ENCODE measurements at places on chromosomes 12 and 14.

- no peak for DNase-seq
These were observed 9.1 kb upstream of the PCED1B start for GRCh38 chr12:47070310-47070709.

GRCh38 chr14:61503167-61503801, 181.9 kb downstream of the PRKCH start:
- DNase-seq, result no peak

- DNase-seq, result peak; percentile 38
These were observed 112.1 kb downstream of the DPF3 start for GRCh38 chr14:72781561-72782508.

GRCh38 chr12:6605421-6606330, 1.5 kb downstream of the CHD4 start:
- no peak for DNase-seq

GRCh38 chr12:46831335-46832129, 5.7 kb upstream of the SLC38A4 start:
- DNase-seq, result no peak

DNA sequence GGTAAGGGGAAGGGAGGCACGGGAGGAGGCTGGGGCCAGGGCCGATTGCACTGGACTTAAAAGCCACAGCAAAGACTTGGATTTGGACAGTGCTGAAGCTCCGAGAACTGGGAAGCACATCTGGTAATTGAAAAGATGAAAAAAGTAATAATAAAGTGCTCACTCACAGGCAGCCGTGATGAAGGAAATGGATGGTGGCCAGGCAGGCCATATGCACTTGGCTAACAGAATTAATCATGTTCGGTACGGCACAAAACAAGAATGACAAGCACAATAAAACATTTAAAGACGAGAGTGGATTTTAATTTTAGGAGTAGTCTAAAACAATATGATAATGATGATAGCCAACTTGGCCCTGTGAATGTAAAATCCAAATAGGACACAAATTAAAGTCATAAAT, 154.3 kb downstream of the VRK1 start:
- DNase-seq, result no peak

DNA sequence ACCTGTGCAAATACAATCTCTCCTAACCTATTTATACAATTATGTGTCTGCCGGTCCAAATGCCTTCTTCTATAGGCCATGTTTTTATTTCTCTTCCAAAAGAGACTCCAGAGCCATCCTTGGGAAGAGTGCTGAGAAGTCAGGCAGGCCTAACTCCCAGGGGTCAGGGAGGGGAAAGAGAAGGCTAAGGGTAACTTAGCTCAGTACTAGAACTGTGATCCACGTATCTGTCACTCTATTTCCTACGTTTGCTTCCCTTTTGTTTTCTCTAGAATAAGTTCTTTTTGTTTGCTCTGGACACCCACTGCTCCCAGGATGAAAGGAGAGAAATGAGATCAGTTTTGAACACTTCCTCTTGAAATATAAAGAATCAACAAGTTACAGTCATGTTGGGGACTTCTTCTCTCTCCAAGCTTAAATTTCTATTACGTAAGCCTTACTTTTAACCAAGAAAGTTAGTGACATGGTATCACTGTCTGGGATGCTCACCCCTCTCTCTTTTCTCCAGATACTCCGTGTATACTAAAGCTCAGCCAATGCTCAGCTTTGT, 79.2 kb downstream of the DAD1 start:
- DNase-seq, result no peak

GRCh38 chr12:53465679-53466078, 13.8 kb downstream of the PCBP2 start:
- DNase-seq, result no peak

GRCh38 chr12:47268501-47269454, 189.0 kb upstream of the AMIGO2 start:
- no peak for DNase-seq

DNA sequence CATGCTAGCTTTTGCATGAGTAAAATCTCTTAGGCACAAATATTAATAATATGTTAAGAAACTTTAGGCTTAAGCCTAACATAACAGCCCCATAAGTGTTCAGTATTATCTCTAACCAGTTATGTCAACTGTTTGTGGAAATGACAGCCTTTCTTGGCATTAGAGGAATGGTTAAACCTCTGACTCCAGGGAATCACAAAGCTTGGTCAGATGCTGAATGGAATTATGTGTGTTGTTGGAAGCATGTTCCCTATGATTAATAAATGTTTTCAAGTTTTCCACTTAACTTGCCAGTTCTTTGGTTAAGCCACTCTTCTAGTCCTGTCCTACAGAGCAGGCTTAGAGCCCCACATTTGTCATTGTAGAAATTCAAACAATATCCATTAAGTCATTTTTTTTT, 17.0 kb downstream of the PSEN1 start:
- peak; percentile 42 for DNase-seq

DNA sequence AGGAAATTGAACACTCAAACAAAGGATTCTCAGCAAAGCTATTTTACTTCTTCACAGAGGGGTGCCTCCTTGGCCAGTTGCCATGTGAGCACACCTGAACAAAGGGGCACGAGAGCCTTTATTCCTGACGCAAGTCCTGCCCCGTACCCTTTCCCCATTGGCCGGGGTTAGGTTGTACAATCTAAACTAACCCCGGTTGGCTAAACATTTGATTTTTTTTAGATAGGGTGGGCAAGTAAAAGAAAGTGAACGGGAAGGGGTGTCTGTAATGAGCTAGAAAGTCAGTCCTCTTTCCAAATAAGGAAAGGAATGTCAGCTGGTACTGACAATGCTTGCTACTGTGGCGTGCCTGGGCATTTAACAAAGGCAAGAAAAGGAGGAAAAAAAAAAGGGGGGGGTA, 135.5 kb upstream of the CDKN3 start:
- DNase-seq, result no peak

GRCh38 chr12:11756022-11756421, 106.5 kb downstream of the ETV6 start:
- no peak for DNase-seq

DNA sequence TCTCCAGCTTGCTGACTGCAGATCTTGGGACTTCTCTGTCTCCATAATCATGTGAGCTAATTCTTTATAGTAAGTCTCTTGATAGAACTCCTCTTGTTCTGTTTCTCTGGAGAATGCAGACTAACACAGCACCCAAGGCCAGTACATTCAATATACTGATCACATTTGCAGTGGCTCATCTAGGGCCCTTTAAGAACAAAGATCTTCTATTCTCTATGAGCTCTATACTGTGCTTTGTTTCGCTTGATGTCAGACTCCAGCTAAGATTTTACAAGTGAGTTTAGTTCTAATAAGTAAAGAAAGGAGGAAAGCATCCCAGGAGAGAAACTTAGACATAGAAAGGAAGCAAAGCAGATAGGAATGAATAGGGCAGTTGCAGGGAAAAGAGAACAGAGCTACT, 69.3 kb upstream of the TMPO start:
- DNase-seq, result no peak

- DNase-seq, result no peak
These were observed 601 bp downstream of the COX14 start for GRCh38 chr12:50112456-50113218.

DNA sequence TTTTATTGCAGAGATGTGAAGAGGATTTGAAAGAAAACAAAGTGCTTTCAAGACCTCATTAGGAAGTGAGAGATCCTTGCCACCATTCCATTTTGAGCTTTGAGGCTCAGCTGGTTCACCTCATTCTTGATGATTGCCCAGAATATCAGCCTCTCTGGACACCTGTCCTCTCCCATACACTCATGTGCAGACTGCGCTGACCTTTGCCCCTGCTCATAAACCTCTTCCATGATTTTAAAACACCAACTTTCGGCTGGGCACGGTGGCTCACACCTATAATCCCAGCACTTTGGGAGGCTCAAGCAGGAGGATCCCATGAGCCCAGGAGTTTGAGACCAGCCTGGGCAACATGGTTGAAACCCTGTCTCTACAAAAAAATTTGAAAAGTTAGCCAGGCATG, 8.9 kb downstream of the COX14 start:
- no peak for DNase-seq

DNA sequence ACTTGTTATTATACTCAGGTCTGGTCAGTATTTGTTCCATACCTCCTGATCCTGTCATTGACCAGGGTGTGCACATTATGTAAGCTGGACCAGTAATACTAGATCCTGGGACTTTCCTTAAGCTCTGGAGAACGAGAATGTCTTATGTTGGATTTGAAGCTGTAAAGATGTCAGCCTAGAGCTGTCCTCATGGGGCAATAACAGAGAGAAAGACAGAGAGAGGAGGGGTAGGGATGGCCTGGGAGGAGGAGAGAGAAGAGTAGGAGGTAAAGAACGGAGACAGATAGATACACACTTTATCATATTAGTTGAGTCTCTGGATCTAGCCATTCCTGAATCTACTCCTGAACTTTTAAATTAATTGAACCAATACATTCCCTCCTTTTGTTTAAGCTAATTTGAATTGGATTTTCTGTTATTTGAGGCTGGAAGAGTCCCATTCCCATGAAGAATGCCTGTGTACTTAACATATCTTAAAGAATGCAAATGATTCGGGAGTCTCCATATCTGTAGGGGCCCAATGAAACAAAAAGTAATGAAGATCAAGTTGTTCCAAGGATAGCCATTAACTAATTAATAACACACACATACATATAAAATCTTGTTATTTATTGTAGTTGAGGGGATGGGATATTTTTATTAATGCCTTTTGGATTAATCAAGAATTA, 55.9 kb downstream of the PLEKHA5 start:
- DNase-seq, result no peak

DNA sequence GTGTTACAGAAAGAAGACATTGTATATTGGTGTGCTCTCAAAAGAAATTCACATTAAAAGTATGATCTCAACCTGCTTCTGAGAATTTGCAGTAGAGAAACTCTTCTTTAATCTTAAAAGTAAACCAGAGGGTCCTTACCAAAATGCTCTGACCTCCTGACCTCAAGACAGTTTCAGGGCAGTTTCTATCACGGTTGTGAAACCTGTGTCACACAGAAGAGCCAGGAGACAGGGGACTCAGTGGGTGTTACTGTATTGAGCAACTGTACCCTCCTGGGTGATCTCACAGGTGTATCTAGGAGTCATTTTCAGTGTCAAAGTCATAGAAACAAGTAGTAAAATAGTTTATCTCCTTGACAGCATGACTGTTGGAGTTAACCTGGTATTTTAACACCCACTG, 178.0 kb downstream of the GRIP1 start:
- no peak for DNase-seq

DNA sequence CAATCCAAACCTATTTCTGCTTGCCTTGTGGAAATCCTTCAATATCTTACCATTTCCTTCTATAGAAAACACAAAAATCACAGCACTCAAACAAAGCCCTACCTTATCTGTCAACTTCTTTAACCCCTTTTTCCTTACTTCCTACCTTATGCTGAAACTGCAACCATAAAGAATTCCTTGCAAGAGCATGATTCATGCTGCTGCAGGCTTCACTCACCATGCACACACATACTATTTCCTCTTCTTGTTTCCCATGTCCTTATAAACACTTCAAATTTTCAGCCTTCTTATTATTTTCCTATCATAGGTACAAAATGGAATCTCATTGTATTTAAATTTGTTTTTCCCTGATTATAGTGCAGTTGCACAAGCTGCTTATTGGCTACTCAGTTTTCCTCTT, 23.3 kb downstream of the LMNTD1 start:
- DNase-seq, result no peak

- DNase-seq, result no peak
These were observed 98.1 kb downstream of the DDHD1 start for GRCh38 chr14:53055003-53055402.

- no peak for DNase-seq
These were observed 13.0 kb upstream of the PCED1B start for GRCh38 chr12:47066278-47067025.

DNA sequence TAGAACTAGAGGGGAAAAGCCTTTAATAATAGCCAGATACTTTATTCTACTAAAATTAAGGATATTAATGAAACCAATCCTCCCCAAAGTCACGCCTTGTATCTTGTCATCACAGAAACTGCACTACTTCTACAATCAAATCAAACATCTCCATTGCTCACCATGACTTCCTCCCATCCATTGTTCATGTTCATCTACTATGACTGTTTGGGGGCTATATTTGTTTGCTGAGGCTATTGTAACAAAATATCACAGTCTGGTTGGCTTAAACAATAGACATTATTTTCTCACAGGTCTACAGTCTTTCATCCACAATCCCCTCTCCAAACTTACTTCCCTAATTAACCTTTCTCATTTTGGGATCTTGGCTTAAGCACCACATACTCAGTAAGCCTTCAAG, 193.6 kb upstream of the FSCB start:
- no peak for DNase-seq

- no peak for DNase-seq
These were observed 37.5 kb upstream of the SLC2A3 start for GRCh38 chr12:7973457-7973825.

- no peak for DNase-seq
These were observed 180.2 kb downstream of the ACSS3 start for GRCh38 chr12:81257947-81258551.

DNA sequence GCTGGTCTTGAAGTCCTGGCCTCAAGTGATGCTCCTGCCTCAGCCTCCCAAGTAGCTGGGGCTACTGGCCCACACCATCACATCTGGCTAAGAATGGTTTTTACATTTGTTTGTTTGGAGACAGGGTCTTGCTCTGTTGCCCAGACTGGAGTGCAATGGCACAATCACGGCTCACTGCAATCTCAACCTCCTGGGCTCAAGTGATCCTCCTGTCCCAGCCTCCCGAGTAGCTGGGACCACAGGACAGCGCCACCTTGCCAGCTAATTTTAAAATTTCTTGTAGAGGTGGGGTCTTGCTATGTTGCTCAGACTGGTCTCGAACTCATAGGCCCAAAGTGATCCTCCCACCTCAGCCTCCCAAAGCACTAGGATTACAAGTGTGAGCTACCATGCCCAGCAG, 28.6 kb upstream of the TSPAN9 start:
- DNase-seq, result no peak

DNA sequence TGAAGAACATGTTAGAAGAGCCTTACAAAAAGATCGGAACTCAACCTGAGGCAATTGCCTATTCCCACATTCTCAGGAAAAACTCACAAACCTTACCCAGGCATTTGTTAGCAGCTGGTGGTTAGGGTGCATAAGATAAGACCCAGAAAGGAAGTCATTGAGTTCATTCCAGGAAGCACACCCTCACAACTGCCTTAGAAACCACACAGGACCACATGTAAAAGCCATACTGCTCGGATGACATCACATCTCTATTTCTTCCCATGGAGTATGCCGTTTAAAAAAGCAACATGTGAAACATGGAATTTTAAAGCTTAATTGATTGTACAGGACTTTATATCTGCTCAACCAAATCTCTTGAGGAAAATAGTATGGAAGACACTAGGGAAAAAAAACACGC, 411.2 kb downstream of the DAD1 start:
- DNase-seq, result no peak

DNA sequence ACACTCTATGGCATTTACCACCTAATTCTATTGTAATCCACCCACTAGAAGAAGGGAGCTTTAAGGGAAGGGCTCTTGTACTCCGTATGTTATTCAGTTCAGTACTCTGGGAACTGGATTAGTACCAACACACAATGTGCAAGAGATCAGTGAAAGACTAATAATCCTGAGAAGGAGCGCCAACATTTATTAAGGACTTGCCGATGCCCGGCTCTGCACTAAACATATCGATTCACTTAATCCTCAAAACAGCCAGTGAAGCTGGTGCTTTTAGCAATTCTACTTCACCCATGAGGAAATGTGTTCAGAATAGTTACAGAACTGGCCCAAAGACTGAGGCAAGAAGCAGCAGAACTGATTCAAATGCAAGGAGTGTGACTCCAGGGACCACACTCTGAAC, 80.9 kb downstream of the RPS6KA5 start:
- DNase-seq, result no peak

- no peak for DNase-seq
These were observed 32.2 kb upstream of the NUBPL start for GRCh38 chr14:31529053-31529452.
